ENCODE measurements at places on chromosomes 16 and 17. TPM values are rescaled to one million over a fixed set of nuclear protein-coding genes. Genes with fewer than 3 reads are reported as not detected.

Gene MT4
- total RNA-seq = not detected

Gene TERB1
- total RNA-seq = not detected

Gene VPS35L
- 58.1 TPM for total RNA-seq

Gene GPR179
- total RNA-seq = 1.3 TPM

- peaks cover 31% of the 10 kb centered on the region for H3K4me1 ChIP-seq
- DNase-seq = no peak
- H3K36me3 ChIP-seq = peaks cover 45% of the 10 kb centered on the region
These were observed 39.6 kb downstream of the TK2 start for GRCh38 chr16:66510298-66510697.

- no peak for DNase-seq
- H3K27me3 ChIP-seq = no peaks in the 10 kb centered on the region
- no peak overlapping the region for H3K27ac ChIP-seq
- no peak overlapping the region for H3K4me3 ChIP-seq
- peaks cover 18% of the 10 kb centered on the region for H3K4me1 ChIP-seq
These were observed 10.4 kb downstream of the CX3CL1 start for GRCh38 chr16:57382535-57383275.

Data from spinal cord (tissue), 10 donors.